ENCODE measurements at places on chromosomes 5 and 9.

DNA sequence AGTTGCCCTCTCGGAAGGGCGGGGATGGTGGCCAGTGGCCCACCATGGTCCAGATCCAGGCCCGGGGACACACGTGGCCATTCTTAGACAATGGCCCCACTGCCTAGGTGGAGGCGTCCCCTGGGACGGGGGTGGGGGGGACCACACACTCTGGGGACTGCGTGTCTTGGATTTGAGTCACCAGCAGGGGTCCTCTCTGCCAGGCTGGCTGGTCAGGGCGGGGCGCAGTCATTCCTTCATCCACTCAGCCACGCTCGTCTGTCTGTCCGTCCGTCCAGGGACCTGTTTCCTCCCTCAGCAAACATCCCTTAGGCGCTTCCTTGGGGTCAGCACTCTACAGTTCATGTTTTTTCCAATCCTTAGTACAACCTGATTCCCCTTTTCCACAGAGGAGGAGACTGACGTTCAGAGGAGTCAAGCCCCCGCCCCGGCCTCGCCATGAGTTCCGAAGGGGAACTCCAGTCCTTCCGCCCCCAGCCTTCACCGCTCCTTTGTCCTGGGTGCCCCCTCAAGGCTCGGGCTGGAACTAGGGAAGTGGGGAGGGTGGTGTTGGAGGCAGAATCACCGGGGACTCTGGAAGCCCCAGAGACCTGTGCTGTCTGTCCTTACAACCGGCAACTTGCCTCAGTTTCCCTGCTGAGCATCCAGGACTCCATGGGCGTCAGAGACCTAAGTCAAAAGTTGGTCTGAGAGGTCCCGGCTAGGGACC is 276.6 kb upstream of the MVB12B start:
- DNase-seq = no peak

- DNase-seq = no peak
These were observed 57.3 kb downstream of the PHF2 start for GRCh38 chr9:93633492-93634221.

- no peak for DNase-seq
These were observed 43.1 kb downstream of the POLR1E start for GRCh38 chr9:37528652-37529471.

DNA sequence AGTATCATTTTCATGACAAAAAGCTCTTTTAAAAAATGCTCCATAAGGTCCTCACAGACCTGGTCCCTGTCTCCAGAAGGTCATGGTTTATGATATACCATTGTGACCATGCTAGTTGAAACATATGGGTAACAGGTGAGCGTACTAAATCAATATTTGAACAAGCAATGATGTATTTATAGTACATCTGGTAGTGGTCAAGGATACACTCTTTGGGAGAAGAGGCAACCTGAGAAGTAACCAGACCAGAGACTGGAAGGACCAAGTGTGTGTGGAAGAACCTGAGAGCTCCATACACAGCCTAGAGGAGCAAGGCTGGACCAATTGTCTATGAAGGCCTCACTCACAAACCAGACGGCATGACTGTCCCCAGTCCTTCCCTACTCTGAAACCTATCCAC is 55.1 kb downstream of the LHFPL2 start:
- DNase-seq = no peak

DNA sequence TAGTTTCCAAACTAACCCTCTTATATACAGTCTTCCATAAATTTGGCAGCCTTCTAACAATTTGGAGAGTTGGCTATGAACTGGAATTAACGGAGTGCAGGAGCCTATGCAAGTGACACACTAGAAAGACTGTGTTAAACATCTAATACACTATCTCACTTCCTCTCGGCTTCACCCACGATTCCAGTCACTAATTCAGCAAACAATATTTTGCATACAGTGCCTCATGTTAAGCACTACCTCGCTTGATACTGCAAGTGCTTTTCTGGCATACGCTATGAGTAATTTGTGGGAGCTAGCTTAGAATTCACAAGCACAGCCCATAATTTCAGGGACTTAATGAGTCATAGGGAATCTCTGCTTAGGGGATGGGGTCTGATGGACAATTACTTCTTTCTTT is 102.5 kb downstream of the ST8SIA4 start:
- DNase-seq = no peak

DNA sequence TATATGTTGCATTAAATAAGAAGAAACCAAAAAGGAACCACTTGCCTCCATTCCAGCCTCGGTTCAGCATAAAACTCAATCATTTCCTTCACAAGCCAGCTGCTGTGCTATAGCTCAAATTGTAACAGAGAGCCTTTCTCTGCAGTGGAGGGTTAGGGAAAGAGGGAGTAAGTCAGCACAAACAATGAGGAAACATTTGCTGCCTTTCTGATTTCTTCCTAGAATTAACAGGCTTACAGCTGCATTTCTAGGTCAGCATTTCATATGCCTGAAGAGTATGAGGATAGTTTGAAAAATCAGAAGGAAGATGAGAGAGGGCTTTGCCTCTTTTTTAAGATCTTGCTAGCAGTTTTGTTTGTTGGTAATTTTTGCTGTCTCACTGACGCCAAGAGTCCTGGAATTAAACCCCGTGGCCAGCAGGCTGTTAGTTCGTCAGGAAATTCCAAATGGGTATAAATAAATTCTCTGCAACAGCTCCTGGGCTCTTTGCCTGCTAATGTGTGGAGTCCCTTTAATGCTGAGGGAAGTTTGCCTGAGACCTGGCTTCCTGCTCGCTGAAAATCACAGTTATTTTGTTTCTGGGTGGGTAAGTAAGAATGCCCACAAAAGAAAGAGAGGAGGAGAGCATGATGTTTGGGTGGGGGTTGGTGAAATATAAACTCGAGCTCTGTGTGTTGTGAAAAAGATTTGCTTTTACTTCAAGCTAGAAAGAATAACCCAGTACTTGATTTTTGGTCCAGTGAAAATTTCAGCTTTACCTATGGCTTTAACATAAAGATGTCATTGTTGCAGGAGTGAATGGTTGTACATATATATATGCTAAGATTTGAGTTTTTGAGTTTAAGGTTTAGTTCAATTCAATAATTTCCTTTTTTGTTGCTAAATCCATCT is 148.1 kb upstream of the DMRT1 start:
- DNase-seq = peak; percentile 76

GRCh38 chr9:36129139-36129538 is 7.4 kb upstream of the GLIPR2 start:
- no peak for DNase-seq

- no peak for DNase-seq
These were observed 3.3 kb downstream of the ENTPD2 start for GRCh38 chr9:137050570-137050969.

GRCh38 chr5:14075937-14076336 is 67.2 kb upstream of the TRIO start:
- no peak for DNase-seq

GRCh38 chr9:136339173-136339957 is 12.0 kb downstream of the GPSM1 start:
- no peak for DNase-seq

GRCh38 chr9:133592731-133593409 is 16.3 kb downstream of the FAM163B start:
- DNase-seq = no peak
